AG08396 (cell line): ENCODE measurements at places on chromosomes 7 and 10.

DNA sequence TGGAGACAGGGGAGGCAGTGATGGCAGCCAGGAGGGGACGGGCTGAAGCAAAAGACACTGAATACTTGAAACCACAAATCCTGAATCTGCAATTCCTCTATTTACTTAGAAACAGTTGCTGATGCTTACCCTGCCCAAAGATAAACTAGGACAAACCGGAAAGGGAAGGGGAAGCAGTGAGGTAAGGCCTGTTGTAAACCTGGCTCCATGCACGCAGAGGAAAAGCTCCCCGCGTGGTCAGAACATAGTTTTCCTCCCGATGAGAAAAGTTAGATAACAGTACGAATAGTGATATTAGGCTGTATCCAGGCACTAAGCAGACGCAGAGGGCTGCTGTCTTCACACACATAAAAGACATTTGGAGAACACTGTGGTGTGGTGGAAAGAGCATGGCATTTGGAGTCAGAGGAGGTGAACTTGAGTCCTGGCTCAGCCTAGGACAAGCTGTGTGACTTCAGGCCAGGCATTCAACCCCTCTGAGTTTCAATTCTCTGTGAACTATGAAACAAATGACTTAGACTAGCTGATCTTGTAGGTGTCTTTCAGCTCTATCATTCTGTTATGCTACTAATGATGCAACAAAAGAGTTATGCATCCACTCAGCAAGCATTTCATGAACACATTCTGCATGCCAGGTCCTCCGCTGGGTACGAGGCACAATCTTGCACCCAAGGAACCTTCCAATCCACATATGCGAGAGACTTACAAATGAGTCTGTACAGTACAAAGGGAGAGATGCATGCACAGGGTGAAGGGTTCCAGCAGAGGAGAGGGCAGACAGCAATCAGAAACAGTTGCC, 80.9 kb downstream of the SORBS1 start:
- no peak for DNase-seq

DNA sequence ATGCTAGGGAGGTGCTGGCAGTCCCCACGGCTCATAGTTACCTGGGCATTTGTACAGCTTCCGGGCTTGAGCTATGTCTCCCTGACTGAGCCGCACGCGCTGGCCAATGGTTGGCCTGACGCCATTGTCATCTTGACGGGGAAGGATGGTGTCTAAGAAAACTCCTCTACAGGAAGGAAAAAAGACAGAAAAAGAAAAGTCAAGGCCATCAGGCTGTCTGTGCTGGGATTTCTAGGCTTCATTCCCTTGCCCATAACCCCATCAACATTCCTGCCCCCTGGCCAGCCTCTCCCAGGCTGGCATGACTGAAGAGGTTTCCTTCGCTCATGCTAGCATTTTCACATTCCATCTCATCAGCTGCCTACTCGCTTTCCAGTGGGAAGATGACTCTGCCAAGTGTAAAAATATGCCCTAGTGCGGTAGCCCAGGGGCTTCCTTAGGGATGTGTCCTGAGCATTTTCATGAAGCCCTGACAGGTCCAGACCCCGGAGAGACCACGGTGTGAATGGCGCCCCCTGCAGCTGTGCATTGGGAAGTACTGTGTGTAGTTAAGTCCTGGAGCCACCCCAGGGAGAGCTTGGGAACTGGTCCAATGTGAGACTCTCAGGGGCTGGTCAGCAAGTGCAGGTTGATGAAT, 54.5 kb upstream of the OPALIN start:
- no peak for DNase-seq

GRCh38 chr7:152553671-152554317, 118.0 kb upstream of the KMT2C start:
- no peak for DNase-seq

DNA sequence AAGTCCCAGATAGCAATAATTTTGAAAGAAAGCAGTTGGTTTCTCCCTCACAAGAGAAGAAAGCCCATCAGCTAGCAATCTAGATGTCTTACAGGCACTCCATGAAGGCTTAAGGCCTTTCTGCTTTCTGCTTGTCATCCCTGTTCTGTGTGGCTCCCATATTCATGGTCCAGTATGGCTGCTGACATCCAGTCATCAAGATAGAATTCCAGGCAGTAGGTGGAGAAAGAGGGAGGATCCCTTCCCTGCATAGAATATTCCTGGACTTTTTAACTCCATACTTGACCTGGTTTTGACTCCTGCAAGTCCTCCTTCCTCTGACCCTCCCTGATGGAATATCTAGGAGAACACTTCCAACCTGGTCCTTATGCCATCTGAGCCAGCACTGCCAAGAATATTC, 389.9 kb upstream of the AKR1E2 start:
- no peak for DNase-seq

DNA sequence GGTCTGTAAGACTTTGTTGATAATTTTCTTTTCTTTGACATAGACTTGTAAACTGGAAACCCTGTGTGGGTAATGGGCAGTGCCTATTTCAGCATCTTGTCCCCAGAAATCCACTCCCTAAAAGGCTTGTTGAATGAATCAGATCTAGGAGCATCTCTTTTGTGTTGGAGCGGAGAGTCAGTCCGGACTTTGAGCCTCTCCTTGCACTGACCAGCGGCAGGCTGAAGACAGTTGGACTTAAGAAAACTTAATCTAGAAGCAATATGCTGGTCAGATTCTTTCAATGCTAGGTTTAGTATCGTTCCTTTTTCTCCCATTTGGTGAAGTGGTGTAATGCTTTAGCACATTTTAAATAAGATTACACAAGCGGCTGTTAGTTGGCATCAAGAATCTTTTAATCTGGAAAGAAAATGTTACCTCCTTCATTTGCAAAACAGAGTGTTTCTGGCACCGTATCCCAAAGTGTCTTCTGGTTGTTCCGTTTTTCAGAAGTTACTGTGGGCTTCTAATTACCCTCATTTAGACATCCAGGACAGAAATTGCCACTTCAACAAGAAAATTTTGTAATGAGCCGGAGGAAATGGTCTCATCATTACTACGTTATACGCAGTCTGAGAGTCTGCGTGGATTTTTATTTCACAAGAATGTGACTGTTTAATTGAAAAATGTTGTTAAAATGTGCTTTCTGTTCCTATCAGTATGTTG, 74.7 kb downstream of the CUX1 start:
- no peak for DNase-seq

GRCh38 chr7:158595068-158595467, 7.4 kb upstream of the PTPRN2 start:
- DNase-seq, result no peak

GRCh38 chr10:73931767-73932619, 21.1 kb downstream of the PLAU start:
- no peak for DNase-seq

GRCh38 chr10:104337521-104337984, 712 bp downstream of the ITPRIP start:
- no peak for DNase-seq

DNA sequence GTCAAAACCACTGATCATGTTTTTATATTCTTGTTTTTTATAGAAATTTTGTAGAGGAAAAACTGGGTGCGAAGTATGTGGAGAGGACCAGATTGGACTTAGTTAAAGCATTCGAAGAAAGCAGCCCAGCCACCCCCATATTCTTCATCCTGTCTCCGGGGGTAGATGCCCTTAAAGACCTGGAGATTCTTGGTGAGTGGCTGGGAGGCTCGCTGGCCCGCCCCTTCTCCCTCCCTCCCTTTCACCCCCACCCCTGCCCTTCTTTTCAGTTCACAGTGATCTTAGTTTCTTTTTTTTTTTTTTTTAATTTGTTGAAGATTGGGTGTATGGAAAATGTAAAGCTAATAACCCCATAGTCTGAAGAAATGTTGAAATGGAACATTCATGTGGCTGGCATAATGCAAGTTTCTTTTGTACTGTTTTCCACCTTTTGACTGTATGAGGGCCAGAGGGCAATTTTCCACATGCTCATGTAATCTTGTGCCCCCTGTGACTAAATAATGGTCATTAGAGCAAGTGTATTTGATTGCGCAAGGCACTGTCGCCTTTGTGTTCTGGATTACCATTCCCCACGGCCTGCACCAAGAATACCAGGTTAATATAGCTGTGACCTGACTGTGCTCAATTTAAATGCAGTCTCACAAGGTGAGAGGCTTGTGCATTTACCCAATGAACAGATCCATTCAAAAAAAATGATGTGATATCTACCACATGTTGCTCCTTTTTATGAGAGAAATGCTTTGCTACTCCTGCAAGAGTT, 77.7 kb downstream of the CDCA7L start:
- no peak for DNase-seq

GRCh38 chr10:64468219-64468618, 947.0 kb downstream of the REEP3 start:
- no peak for DNase-seq

- no peak for DNase-seq
Measured at GRCh38 chr10:25504306-25504705, 329.5 kb downstream of the GPR158 start.

DNA sequence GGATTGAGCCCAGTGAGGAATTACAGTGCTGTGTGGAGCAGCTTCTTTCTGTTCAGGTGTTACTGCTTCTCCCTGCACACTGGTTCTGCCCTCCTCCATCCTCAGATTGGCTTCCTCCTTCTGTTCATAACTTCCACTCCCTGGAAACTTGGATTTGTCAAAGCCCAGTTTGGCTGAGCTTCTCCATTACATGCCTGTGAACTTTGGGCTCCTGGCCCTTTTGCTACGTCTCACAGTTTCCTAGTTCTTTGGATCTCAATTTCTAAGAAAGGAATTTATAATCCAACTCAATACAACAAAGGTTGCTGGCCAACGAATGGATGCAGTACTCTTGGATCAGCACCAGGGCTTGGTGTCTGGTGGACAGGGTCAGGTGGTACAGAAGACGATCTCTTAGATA, 318.1 kb downstream of the RPS24 start:
- DNase-seq, result no peak

GRCh38 chr7:43850348-43851116, 18.8 kb downstream of the MRPS24 start:
- DNase-seq, result no peak

- DNase-seq, result no peak
Measured at GRCh38 chr7:11252705-11253272, 279.1 kb downstream of the PHF14 start.

- DNase-seq, result no peak
Measured at GRCh38 chr10:19283786-19284185, 235.2 kb downstream of the MALRD1 start.

DNA sequence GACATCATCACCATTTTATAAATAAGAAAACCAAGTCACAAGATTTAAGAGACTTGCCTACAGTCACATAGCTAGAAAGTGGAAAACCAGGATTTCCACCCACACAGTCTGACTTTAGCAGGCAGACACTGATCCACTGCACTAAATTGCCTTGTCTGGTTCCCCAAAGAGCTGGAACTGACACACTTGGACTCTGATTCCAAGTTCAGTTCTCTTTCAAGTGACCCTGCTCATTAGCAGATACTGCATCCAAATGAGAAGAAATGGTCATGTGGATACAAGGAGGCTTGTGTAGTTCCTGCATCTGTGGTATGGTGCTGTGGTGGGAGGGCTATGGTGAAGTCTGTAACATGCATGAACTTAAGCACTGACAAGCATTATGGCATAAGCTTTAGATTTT, 180.1 kb upstream of the MKLN1 start:
- no peak for DNase-seq

DNA sequence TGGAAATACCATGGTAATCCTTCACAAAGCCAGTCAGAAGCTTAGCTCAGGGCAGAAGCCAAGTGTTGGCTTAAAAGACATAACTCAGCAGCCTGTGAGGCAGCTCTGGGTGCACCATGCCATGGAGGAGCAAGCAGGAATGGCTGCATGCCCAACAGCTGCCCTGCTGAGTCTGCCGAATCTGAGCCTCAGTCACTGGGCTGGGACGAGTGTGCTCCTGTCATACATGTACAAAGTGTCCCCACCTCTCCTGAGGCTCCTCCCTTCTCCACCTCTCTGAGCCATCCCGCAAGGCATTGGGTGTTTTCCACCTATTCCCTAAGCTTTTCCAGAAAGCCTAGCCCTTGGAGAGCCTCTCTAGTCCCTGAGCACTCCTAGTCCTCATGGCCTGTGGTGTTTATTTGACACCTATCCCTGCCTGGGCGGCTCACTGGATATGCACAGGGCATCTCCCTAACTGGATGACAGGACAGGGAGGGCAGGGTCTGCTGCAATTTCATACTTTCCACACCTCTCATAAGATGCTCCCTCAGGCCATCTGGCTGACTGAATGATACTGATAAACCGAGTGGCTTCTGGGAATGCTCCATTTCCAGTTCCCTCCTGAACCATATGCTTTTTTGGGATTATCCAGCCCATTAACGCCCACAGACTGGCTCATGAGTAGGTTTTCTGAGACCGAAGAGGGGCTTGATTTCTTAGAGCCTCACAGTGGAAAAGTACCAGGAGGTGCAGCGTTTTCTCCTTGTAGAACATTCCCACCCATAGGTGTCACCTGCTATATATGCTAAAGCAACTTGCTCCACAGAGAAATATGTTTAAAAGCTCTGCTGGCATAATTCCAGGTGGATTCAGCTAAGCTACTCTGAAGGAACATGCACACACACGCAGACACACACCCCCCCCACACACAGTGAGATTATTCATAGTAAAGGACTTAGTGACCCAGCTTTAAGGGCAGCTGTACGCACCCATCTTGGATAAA, 199.3 kb downstream of the SNX10 start:
- no peak for DNase-seq

GRCh38 chr7:20559883-20560282, 55.6 kb upstream of the ABCB5 start:
- no peak for DNase-seq

DNA sequence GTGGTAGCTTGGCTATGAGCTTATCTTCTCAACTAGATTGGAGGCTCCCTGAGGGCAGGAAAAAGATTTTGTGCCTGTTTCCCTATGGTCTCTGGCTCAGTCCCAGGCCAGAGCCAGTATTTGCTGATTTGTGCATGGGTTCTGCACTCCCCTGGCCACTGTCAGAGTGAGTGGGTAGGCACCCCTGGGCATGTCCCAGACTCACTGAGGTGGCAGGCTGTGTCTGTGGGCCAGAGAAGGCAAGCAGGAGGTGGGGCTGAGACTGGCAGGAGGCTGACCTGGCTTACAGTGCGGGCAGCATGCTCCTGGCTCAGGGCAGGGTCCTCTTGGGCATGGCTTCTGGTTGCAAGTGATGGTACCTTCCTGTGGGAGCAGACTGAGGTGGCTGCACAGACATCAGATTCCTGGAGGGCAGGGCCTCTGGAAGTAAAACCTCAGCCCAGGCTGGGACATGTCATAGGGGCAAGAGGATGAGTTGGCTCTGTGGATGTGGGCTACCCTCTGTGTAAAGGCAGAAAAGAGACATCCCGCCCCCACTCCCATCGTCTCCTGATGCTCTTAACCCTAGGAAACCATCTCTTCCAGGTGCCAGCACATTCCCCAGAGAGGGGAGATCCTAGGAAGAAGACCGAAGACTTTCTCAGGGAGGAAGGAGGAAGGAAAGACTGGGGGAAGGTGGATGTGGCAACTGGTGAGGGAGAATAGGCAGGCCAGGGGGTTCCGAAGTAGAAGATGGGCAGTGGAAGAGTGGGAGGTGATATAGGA, 4.3 kb downstream of the KCP start:
- DNase-seq, result no peak

DNA sequence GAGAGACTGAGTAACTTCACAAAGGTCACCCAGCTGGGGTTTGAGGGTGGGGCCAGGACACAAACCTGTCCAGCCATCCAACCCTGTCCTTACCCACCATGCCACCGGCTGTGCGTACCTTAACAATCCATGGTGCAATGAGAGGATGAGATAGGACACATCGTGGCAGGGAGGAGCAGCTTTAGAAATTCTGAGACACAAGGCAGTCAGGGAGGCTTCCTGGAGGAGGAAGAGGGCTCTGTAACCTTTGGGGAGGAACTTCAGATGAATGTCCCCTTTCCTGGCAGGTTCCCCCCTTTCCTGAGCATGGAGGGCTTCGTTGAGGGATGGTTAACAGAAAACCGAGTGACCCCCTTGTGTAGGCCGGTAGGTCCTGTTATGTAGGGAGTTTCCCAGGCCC, 35.6 kb upstream of the SLC29A3 start:
- no peak for DNase-seq

- DNase-seq, result peak; percentile 87
Measured at GRCh38 chr7:101173752-101174244, 6.3 kb downstream of the NAT16 start.
